ENCODE measurements at places on chromosomes 4 and X. TPM values are rescaled to one million over a fixed set of nuclear protein-coding genes. Genes with fewer than 3 reads are reported as not detected.

DNA sequence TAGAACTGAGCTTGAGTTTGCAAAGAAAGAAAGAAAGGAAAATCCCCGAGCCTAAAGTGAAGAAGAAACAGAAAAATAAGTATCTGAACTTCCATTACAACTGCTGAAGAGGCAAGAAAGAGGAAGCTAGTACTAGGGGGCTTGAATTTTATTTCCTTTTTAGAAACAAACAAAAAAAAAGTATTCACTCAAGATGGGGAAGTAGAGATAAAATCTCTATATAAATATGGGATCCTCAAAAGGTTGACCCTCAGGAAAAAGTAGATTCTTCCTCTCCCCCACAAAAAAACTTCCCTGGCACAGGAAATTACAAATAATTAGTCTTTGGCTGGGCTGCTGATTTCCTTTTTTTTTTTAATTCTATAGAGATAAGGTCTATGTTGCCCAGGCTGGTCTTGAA lies 16.0 kb downstream of the LRBA start:
- DNase-seq, result no peak

DOCK11 gene
- 50.4 TPM for total RNA-seq

CCDC160 gene
- total RNA-seq, result not detected

- no peak for DNase-seq
Observed at GRCh38 chr4:909821-910220, 22.3 kb downstream of the GAK start.

- no peak for DNase-seq
Observed at GRCh38 chr4:16353165-16353564, 126.9 kb upstream of the TAPT1 start.

ENAM gene
- not detected for total RNA-seq
